CD4-positive, alpha-beta T cell treated with Interleukin-4 for 1 hour (primary cell): ENCODE measurements at places on chromosomes 2 and 18.

DNA sequence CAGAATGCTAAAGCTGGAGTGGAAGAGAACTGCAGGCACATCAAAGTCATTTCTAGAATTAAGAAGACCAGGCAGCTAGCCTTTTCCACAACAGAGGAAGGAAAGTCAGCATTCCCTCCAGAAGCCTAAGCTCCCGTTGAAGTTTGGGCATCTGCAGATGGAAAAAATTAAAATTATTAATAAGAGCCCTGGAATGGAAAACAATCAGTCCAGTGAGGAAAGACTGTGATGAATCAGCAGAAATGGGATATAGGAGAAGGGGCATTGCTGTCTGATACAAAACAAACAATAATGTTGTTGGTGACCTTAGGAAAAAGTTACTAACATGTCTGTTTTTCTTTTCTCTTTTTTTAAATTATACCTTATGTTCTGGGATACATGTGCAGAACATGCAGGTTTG is 450.7 kb upstream of the SLC14A2 start:
- no peak for DNase-seq

DNA sequence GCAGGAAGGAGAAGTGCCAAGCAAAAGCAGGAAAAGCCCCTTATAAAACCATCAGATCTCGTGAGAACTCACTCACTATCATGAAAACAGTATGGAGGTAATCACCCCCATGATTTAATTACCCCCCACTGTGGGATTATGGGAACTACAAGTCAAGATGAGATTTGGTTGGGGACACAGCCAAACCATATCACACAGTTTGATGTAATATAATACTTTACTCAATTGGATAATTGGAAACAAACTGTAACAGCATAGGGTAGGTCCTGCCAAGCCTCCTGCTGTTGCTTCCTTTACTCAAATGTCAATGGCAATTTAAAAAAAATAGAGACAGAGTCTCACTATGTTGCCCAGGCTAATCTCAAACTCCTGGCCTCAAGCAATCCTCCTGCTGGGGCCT is 15.5 kb upstream of the METTL21A start:
- no peak for DNase-seq

DNA sequence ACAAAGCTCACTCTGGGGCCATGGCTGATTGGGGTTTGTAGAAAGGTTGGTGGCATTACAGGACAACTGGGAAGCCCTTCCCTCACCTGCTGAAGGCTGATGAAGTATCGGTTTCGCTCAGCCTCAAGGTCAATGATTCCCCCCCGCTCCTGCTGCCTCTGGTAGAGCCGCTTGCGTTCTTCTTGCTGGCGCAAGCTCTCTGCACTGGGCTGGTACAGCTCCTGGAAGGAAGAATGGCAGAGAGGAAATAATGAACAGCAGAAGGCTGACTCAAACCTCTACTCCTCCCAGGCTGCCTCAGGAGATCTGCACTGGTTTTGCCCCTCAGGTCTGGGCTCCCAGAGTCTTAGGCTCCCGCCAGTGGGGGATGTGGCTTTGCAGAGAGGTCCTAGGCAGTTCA is 5.2 kb downstream of the BCS1L start:
- DNase-seq: no peak

GRCh38 chr2:168090366-168091135 is 156.8 kb downstream of the STK39 start:
- no peak for DNase-seq

DNA sequence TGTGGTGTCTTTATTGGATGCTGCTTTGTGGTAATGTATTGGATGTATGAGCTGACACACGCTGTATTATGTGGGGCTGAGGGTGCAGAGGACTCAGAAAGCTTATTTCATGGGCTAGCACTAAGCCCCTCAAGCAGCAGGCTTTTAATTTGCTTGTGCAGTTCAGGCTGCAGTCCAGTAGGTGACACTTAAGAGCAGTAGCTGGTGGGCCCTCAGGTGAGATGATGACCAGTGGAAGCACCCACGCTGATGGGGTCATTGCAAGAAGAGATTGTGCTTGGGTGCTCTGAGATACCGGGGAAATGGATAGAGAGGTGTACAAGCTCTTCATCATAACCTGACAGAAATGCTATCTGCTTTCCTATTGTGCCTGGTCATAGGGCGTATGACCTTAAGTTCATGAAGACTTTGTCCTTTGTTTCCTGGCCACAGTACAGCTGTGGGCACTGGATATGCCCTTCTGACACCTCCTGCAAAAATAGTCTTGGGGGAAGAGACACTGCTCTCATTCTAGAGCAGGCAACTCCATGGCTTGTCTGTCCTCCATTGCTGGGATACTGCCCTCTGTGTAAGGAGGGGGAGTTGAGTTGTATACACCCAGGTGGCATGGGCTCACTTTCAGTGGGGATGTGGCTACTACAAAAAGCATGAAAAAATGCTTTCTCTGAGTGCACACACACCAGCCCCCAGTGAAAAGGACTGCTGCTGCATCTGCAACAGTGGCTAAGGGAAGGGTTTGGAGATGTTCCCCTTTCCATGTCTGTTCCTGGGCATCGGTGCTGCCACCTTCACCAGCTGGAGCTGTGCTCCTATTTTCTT is 205.7 kb upstream of the ZSWIM2 start:
- DNase-seq: no peak

GRCh38 chr18:10663750-10664149 is 137.9 kb downstream of the NAPG start:
- DNase-seq: no peak

DNA sequence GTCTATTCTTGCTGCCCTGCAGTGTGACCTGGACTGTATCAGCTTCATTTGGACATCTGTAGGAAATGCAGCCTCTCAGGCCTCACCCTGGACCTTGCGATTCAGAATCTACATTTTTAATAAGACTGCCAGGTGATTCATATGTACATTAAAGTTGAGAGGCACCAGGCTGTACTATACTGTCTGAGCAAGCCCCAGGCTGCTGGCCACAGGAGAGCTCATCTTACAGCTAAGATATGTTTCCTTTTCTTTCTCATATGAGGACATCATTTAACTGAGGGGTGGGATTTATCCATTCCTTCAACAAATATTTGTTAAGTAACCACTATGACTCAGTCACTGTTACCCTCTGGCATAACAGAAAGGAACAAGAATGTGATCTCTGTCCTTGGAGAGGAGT is 78.2 kb upstream of the GCFC2 start:
- DNase-seq: no peak

DNA sequence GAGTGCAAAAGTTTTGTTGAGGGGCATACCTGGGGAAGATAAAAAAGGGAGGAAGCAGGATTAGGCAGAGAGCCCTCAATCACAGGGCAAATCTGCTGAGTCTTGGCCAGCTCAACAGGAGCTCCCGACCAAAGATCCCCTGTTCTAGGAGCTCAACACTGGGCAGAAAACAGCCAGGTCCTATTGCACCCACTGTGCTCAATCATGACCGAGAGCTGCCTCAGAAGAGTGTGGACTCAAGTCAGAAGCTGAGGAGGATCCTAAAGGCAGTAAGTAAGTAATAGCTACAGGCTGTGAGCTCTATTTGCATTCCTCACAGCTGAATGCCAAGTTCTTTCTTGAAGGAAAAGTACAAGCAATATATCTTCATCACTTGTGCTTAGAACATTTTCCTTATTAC is 334.4 kb upstream of the NRP2 start:
- DNase-seq: no peak

- no peak for DNase-seq
These were observed 214.7 kb downstream of the SS18 start for GRCh38 chr18:25875551-25876240.

GRCh38 chr2:37809931-37810570 is 115.0 kb upstream of the RMDN2 start:
- DNase-seq: no peak

DNA sequence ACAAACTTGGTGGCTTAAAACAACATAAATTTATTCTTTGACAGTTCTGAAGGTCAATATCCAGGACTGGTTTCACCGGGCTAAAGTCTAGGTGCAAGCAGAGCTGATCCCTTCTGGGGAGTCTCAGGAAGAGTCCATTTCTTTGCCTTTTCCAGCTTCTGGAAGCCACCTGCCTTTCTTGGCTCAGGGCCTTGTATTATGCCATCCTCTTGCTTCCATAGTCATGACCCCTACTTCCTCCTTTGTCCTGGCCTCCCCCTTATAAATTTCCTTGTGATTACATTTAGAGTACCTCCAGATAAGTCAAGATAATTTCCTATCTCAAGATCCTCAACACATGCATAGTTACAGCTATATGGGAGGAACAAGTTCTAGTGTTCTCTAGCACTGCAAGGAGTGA is 1089.5 kb downstream of the LRP1B start:
- no peak for DNase-seq

GRCh38 chr2:199484927-199485326 is 27.2 kb upstream of the SATB2 start:
- no peak for DNase-seq

DNA sequence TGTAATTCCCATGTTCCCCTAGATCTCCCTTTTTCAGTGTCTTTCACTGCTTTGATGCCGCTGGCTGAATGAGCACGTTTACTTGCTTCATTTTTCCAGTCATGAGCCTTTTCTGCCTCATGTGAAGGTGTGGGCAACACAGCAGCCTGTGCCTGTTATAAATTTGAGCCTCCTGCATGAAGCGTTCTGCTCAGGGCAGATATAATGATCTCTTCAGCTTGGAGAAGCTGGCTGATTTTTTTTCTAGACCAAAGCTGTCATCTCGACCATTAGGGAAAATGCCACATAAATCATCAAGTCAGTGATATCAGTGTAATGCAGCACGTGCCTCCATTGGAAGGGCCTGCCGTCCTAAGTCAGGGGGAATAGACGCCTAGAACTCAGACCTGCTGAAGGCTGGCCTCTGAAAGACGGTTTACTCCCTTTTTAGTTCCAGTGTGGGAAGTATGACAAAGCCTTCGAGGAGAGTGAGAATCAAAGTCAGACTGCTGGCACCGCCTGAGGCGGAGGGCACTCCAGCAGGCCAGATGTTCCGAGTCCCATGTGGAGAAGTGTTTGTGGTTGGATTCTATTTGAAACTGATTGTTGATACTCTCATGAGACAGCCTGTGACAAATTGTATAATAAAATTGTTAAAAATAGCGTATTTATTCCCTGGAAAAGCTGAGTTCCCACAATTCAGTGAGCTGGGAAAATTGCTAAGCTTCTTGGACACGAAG is 196.5 kb downstream of the MYO1B start:
- DNase-seq: no peak

DNA sequence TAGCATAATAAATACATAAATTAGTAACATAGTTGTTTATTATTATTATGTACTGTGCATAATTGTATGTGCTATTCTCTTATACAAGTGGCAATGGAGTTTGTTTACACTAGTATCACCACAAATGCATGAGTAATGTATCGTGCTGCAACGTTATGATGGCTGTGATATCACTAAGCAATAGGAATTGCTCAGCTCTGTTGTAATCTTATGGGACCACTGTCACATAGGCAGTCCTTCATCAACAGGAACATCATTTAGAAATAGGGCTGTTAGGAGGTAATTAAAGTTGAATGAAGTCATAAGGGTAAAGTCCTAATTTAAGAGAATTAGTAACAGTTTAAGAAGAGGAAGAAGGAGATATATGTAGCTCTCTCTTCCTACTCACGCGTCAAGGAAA is 33.8 kb downstream of the TEX51 start:
- DNase-seq: no peak
